Astrocyte of the spinal cord (primary cell): ENCODE measurements at places on chromosomes 12 and 14.
A peak's percentile ranks its signal among the peaks of the same experiment; 100 is the strongest.

GRCh38 chr12:114403011-114403689, 2.8 kb downstream of the TBX5 start:
- no peak for DNase-seq

DNA sequence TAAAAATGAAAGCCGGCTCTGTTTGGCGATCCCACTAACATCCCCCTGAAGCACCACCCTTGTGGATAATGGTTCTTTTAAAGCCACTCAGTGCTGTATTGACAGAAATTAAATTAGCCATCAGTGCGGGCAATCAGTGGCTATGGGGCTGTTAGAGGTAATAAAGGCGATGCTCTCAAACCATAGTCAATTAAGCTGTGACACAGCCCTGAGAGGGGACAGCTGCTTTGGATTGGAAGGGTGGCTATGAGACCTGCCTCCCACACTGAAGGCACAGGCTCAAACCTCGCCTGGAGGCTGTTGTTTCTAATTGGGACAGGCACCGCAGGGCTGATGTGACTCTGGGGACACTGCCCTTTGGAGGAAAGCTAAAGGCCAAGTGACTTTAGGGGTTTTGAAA, 562.2 kb downstream of the VRK1 start:
- DNase-seq = no peak

GRCh38 chr12:98408681-98409080, 106.7 kb upstream of the TMPO start:
- no peak for DNase-seq

DNA sequence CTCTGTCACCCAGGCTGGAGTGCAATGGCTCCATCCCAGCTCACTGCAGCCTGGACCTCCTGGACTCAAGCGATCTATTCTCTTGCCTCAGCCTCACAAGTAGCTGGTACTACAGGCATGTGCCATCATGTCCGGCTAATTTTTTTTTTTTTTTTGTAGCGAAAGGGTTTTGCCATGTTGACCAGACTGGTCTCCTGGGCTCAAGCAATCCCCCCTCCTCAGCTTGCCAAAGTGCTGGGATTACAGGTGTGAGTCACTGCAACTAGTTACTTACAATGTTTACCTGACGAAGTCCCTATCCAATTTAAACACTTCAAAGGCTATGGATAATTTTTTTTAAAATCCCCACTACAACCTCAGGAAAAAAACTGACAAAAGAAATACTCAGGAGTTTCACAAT, 1.8 kb downstream of the KRR1 start:
- no peak for DNase-seq

- no peak for DNase-seq
Observed at GRCh38 chr12:120457133-120457532, 10.9 kb downstream of the GATC start.

DNA sequence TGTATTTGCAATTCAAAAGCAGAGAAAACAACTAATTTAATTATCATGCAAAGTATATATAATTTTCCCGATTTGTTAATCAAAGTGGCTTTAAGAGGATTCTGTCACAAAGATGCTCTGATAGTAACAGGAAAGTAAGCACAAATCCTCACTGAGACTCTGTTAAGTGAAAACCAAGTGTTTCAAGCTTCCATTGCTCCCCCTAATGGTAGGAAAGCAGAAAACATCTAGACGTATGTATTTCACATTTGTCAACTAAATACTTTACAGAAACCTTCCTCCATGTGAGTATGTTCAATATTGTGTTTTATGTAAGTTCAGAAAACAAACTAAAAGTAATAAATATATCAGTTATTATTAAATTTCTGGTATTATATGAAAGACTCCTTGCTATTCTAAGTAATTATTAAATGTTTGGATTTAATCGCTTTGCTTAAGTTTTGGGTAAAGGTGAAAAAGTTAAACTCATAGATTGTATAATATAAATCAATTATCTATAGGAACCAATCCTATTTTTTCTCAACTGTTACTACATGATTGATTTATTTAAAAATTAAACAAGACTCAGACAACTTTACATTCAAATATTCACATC, 1.5 kb upstream of the NTS start:
- peak; percentile 71 for DNase-seq

GRCh38 chr12:116390401-116391335, 113.2 kb upstream of the MED13L start:
- no peak for DNase-seq

- DNase-seq = peak; percentile 27
Observed at GRCh38 chr12:14664434-14665023, 31.9 kb downstream of the GUCY2C start.

- no peak for DNase-seq
Observed at GRCh38 chr12:30500532-30500931, 195.1 kb downstream of the IPO8 start.

GRCh38 chr12:76762601-76762980, 1.3 kb upstream of the ZDHHC17 start:
- no peak for DNase-seq

DNA sequence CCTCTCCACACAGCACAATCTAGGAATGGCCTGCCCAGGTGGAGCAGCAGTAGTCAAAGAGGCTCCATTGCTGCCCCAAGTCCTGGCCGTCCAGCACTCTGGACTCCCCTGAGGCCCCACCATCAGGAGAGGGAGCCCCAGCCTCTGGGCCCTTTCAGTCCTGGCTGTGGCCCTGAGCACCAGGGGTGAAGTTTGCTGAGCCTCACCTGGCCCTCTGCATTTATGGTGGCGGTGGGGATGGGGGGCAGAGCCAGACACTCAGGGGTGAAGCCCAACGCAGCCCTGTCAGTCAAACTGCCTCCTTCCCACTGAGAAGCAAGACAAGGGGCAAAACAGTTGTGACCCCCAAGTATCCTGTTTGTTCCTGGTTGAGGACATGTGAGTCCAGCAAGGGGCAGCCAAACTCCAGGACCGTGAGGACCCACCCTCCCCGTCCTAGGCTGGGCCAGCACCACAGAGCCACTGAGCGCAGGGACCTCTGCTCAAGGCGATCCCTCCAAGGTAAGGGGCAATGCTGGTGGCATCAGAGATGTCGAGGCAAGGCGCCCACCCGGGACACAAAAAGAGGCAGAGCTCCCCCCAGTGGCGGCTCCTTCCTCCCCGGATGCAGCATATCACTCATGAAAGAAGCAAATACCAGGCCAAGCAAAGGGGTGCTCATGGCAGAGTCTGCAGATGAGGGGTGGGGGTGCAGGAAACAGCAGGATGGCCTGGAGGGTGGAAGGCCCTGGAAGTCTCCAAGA, 4.8 kb upstream of the AMN start:
- DNase-seq = peak; percentile 41

DNA sequence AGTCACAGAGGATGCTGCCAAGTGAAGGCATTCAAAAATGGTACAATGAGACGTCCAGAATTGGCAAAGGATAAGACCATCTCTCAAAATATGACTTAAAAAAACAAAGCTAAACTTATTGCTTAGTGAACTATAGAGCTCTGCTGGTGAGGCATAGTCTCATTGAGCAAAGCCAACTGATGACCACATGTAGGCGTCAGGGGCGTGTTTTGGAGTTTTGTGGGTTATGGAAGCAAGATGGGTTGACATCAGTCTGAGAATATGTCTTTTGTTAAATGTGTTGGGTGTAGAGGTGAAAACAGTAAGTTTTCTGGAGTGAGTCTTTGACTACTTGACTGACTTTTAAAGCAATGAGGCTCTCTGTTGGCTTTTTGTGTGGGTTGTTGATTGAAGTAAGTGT, 47.2 kb downstream of the ATL1 start:
- DNase-seq = peak; percentile 59

GRCh38 chr12:87051621-87052020, 795.4 kb upstream of the MGAT4C start:
- DNase-seq = no peak

- no peak for DNase-seq
Observed at GRCh38 chr14:64410084-64410774, 22.1 kb downstream of the MTHFD1 start.

DNA sequence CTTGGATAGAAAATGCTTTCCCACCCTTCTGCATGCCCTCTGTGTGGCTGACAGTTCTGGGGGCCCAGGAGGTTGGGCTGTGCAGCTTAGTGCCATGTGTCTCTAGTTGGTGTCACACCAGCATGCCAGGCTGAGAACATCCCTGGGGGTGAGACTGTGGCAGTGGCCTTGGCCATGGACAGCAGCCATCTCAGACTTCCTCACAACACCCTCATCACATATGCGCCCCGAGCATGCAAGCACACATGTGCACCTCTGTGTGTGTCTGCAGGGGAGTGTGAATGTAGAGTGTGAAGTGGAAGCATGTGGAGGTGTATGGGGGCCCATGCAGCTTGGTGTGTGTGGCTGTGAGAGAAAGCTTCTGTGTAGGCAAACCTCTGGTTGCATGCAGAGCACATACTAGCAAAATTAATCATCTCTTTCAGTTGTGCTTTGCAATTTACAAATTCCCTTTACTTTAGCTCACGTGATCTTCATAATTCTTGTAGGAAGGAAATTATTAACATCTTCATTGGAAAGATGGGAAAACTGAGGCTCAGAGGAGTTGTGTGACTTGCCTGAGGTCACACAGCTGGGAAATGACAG, 8.4 kb downstream of the ASIC1 start:
- DNase-seq = no peak

- peak; percentile 63 for DNase-seq
Observed at GRCh38 chr14:61927520-61927919, 165.3 kb downstream of the SNAPC1 start.

- DNase-seq = no peak
Observed at GRCh38 chr14:104009297-104009696, 67.0 kb upstream of the RD3L start.

- no peak for DNase-seq
Observed at GRCh38 chr14:32620724-32621123, 291.6 kb downstream of the AKAP6 start.

DNA sequence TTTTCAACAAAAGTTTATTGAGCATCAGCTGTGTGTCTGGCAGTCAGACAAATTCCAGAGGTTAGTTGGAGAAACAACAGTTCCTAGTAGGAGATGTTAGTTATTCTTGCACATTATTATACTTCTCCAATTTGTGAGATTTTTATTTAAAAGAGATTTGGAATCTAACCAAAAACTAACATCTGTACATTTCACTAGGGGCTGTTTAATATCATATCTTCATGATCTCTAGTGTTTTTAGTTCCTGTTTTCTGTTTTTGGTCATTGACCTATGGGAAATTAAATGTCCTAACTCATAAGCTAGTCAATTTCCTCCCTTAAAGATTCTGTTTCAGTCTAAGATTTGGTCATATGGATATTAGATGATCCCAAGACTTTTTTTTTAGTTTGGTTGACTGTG, 34.1 kb upstream of the KLHDC2 start:
- DNase-seq = no peak

DNA sequence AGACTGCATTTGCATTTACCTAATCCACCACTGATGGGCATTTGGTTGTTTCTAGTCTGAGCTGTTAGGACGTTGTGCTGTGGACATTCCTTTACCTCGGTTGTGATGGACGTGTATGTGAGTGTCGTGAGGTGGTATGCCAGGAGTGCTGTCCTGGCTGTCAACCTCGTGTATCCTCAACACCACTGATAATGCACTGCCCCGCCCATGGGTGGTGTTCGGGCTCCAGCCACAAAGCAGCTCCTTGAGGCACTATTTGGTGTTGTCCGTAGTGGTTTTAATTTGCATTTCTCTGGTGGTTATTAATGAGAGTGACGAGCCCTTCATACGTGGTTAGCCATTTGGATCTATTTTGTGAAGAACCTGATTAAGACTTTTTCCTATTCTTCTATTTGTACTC, 87.6 kb downstream of the PPP2R5C start:
- DNase-seq = no peak

- no peak for DNase-seq
Observed at GRCh38 chr12:104010121-104010520, 39.9 kb downstream of the GLT8D2 start.

DNA sequence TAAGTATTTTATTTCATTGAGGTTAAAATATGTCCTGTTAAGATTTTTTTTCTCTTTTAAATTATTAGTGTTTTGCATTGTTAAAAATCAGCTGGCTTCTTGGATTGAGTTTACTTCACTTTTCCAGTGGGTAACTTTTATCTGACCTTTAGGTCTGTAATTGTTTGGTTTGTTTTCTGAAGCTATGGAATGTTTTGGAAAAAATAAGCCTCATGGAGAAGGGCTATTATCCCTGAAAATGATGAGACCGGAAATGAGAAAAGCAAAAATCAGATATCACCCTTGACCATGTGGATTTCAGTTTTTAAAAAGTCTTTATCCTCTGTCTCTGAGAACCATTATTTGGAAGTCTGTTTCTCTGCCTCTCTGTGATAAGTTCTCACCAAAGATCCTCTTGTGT, 180.9 kb downstream of the RAD51B start:
- no peak for DNase-seq

DNA sequence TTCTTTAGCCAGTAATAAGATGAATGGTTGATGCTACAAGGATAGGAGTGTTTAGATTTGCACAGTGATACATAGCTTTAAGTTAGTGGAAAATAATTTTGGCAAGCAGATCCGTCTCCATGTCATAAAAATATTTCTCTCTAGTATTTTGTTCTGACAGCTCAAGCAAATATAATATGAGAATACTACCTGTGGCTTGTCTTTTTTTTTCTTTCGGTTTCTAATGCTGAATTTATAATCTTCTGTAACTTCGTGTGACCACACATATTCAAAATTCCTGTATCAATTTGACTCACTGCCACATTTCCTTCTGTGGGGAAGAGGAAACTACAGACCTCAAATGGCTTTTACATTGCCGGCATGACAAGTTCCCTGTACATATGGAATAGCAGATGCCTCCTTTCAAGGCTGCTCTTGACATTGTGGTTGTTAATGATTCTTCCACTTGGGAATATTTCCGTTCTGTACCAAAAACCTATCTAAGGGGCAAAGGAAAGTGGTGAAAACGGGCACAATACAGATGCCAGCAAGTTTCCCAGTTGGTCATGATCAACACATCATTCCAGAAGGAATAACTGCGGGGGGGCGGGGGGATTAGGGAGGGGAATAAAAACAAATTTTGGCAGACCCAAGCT, 103.6 kb upstream of the CCDC91 start:
- no peak for DNase-seq

DNA sequence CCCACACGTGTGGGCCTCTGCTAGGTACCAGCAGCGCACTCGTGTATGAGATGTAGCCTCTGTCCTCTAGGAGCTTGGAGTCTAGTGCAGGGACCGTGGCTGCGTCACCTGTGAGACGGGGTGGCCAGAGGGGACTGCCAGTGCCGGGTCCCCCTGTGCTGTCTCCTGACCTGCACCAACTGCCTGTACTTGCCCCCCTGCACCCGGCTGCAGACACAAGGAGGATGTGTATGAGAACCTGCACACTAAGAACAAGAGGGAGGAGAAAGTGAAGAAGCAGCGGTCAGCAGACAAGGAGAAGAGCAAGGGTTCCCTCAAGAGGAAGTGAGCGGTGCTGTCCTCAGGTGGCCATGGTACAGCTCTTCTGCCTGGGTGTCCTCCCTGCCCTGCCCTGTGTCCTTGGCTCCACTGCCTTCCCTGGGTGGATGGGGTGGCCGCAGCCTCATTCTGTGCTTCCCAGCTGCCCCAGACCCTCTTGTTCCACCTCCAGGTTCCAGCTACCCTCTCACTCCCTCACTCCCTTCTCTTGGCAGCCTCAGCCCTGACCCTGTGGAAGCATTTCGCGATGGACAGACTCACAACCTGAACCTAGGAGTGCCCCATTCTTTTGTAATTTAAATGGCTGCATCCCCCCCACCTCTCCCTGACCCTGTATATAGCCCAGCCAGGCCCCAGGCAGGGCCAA, 9.6 kb downstream of the PTPN6 start:
- peak; percentile 28 for DNase-seq
